ENCODE measurements at places on chromosomes 3 and 15. TPM values are rescaled to one million over a fixed set of nuclear protein-coding genes. Genes with fewer than 3 reads are reported as not detected.

GRCh38 chr3:111471831-111472230 lies 70.2 kb upstream of the CD96 start:
- H3K27ac ChIP-seq, result no peak overlapping the region
- no peak overlapping the region for H3K4me3 ChIP-seq
- no peak for DNase-seq
- no peaks in the 10 kb centered on the region for H3K36me3 ChIP-seq
- H3K27me3 ChIP-seq, result no peaks in the 10 kb centered on the region

GCSAM gene
- 0.44 TPM for total RNA-seq

DNA sequence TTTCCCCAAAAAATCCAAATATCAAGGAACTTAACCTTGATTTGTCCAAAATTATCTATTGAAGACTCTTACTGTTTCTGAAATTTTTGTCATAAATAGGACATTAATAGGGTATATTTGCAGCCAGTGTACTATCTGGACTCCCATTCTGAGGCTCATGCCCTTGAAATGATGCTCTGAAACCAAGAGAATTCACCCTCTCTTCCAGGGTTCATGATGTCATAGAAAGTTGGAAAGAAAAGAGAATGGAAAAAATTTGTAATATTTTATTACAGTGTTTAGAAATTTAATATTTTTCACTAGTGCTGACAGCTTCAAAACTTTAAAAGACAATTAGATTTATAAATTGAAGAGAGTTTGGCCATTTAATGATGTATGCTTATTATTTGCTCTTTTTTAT lies 712.5 kb downstream of the MCTP2 start:
- H3K36me3 ChIP-seq, result no peaks in the 10 kb centered on the region
- DNase-seq, result no peak
- H3K27me3 ChIP-seq, result no peaks in the 10 kb centered on the region

GPR176 gene
- total RNA-seq, result 1.4 TPM

DNA sequence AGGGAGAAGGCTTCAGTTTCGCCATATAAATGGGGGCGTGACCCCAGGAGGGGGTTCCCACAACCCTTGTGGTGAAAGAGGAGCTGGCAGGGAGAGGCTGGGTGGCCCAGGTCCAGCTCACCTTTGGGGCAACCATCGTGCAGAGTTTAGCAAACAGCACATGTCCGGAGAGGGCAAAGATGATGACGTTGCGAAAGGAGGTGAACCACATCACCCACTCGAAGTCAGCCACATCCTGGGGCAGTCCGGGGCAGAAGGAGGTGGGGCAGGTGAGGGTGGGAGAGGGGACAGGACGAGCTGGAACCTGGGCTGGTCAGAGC lies 3.7 kb downstream of the HHATL start:
- DNase-seq, result peak; percentile 63
- peaks cover 7% of the 10 kb centered on the region for H3K4me1 ChIP-seq
- no peaks in the 10 kb centered on the region for H3K27me3 ChIP-seq
- no peak overlapping the region for H3K27ac ChIP-seq
- no peak overlapping the region for H3K4me3 ChIP-seq

- H3K4me3 ChIP-seq, result no peak overlapping the region
- peak overlapping the region; percentile 46 for H3K27ac ChIP-seq
- DNase-seq, result no peak
Observed at GRCh38 chr3:19885468-19885867, 48.5 kb downstream of the EFHB start.

Data from upper lobe of left lung (tissue), 6 donors.